ENCODE measurements at places on chromosomes 1 and 21.

GRCh38 chr1:3674100-3675094, 22.1 kb downstream of the TP73 start:
- no peak for DNase-seq

DNA sequence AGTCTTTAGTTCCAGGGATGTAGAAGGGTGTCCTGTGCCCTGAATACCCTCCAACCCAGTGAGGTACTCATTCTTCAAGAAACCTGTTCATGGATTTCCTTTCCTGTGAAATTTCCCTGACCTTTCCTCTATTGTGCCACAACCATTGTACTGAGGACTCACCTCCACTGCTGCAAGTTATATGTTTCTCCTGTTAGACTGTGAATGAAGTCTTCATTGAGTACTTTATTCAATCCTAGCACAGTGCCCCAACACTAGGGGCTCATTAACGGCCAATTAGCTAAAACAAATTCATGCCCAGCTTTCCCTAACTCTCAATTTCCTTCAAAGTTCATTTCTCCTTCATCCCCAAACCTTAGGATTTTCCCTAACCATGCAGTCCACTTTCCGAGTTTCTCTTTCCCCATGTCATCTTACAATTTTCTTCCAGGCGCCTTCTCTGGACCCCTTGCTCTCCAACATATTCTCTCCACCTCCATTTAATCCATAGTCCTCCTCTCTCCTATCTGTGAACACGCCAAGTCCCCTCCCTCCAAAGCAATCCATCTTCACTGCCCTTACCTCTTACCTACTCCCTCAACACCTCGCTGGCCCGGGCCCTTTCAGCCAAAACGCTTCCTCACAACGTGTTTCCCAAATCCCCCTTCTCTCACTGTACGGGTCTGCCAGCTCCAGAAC, 1.3 kb downstream of the TRIM33 start:
- no peak for DNase-seq

- DNase-seq = no peak
Measured at GRCh38 chr1:170481000-170481399, 51.0 kb upstream of the GORAB start.

GRCh38 chr1:38486085-38486484, 373.5 kb downstream of the RRAGC start:
- DNase-seq = no peak
